ENCODE measurements at places on chromosomes 1 and 21.

DNA sequence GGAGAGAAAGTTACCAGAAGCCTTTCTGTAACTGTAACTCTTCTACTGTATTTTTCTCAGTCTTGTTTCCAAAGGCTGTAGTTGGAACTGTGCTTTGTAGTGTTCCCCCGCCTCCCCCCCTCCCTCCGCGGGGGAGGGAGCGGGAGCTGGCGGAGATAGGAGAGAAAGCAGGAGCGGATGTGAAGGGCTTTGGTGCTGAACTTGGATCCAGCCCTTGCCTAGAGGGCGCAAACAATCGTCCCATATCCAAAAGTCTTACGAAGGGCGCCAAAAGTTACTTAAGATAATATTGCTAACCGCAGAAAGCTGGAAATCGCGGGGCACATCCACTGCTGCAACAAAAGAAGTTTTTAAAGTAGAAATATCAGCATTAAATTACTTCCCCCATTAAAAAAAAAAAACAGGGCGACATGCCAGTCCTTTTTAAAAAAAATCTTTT is 2.4 kb upstream of the NFIA start:
- DNase-seq: no peak

- DNase-seq: no peak
Observed at GRCh38 chr1:153627715-153628626, at the start of gene S100A1. TSS of gene S100A1 (plus strand) at chr1:153628434. CDS start at chr1:153630522, 2,088 bp downstream.

DNA sequence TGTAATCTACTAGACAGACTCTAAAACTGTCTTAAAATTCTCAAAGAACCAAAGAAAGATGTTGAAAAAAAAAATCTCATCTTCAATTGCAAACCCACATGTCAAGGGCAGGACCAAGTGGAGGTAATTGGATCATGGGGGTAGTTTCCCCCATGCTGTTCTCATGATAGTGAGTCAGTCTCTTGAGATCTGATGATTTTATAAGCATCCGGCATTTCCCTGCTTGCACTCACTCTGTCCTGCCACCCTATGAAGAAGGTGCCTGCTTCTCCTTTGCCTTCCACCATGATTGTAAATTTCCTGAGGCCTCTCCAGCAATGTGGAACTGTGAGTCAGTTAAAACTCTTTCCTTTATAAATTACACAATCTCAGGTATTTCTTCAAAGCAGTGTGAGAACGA is 257.0 kb downstream of the HHIPL2 start:
- DNase-seq: no peak

- no peak for DNase-seq
Observed at GRCh38 chr1:3590951-3591865, 20.1 kb downstream of the MEGF6 start.

DNA sequence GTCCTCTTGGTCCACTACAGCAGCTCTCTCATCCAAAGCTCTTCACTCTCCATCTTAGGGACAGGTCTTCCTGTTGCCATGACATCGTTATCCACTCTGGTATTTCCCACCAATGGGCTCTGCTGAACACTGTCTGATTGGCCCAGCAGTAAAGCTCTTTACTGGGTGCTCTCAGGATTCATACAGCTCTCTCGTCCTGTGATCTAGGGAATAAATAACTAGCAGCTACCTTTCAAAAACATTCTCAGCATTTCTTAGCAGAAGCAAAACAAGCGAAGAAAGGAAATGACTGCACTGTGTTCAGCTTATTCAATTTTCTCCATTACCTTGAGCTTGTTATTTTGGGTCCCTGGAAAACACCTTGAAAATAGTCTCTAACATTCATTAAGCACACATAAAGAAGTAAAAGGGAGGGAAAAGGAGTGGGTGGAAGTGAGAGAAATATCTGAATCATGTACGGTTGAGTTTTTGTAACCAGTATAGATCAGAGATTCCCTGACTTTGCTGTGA is 163.4 kb upstream of the SGIP1 start:
- no peak for DNase-seq

DNA sequence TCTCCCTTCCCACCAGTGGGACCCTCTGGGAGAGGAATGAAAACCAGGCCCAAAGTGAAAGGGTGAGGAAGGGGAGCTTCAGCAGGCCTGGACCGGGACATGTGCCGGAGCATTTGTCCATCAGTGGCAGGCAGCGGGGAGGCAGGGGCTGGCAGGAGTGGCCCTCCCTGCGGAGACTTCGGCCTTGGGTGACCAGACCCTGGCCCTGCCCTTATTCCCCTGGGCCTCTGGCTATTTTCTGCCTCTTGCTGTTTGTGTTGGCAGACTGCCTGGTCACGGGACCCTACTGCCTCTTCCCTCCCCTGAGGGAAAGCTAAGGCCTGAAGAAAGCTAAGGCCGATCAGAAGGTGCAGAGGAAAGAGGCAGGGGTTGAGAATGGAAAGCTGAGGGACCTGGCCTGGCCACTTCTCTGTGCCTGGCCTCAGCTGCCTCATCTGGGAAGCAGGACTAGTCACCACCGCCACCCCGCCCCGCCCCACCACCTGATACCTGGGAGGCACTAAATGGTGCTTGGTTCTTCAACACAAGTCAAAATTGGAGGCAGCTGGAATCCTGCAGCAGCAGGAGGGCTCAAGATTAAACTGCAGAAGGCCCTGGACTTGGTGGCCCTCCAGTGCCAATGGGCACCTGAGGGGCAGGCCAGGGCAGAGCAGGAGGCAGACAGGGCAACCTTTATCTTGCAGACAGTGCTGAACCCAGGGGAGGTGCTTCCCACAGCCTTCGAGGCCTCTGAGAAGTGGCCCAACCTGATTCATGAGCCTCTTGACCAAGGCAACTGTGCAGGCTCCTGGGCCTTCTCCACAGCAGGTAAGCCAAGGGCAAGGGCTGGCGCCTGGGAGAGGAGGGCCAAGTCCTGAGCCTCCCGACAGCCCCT is 7.9 kb downstream of the TINAGL1 start:
- DNase-seq: no peak

GRCh38 chr1:17289721-17290120 is 18.3 kb upstream of the PADI4 start:
- DNase-seq: no peak

GRCh38 chr1:238832106-238832505 is 554.3 kb upstream of the CHRM3 start:
- DNase-seq: no peak

- no peak for DNase-seq
Observed at GRCh38 chr1:165565751-165566490, 22.1 kb downstream of the LRRC52 start.

GRCh38 chr1:116151739-116152576 is 40.8 kb downstream of the MAB21L3 start:
- peak; percentile 78 for DNase-seq

DNA sequence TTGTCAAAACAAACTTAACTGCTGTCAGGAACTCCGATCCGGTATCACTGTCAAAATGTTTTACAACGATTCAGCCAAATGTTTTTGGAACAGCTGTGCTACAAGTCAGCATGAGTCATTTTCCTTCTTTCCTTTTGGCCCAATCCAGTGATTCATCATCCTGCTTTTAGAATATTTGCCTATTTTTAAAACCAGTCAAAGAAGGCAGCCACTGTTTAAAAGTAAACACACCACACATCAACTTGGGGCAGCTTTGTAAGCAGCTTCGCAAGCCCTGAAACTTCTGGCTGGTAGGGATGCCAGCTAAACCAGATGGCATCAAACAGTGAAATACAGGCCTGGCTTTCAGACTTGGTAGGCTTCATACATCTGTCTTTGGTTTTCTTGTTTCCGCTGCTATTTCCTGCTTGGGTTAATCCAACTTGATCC is 14.9 kb downstream of the MAP3K7CL start:
- DNase-seq: no peak

- no peak for DNase-seq
Observed at GRCh38 chr1:19210772-19211549, 895 bp upstream of the UBR4 start.

DNA sequence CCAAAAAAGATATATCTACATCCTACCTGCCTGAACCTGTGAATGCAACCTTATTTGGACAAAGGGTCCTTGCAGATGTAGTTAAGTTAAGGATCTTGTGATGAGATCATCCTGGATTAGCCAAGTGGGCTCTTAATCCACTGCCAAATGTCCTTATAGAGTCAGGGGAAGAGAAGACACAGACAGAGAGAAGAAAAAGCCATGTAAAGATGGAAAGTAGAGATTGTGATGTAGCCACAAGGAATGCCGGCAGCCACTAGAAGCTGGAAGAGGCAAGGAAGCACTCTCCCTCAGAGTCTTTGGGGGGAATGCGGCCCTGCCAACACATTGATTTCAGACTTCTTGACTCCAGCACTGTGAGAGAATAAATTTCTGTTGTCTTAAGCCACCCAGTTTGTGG is 16.2 kb downstream of the HSD11B1 start:
- DNase-seq: no peak

- no peak for DNase-seq
Observed at GRCh38 chr1:16999863-17000262, 11.9 kb downstream of the ATP13A2 start.

GRCh38 chr1:221823561-221823960 is 81.7 kb upstream of the DUSP10 start:
- DNase-seq: no peak

GRCh38 chr21:43916691-43917514 is 51.9 kb downstream of the AGPAT3 start:
- DNase-seq: peak; percentile 67

DNA sequence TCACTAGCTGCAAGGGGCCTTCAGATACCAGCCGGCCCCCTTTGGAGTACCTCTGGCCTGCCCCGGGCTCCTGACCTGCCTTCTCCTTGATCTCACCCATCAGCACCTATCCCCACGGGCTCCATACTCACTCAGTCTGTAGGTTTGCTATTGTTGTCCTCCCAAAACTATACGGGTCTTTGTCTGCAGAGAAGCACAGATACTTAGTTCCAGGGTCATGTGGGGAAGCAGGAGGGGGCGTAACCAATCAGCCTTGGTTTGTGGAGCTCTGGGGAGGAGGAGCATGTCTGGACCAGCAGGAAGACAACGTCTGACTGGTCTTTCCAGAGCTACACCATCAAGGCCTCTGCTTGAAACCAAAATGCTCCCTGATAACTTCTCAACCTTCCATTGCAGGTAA is 15.2 kb downstream of the TMEM63A start:
- DNase-seq: no peak

GRCh38 chr1:101820071-101820470 is 176.7 kb downstream of the OLFM3 start:
- DNase-seq: no peak

GRCh38 chr1:161770250-161770649 is 4.1 kb downstream of the ATF6 start:
- no peak for DNase-seq

DNA sequence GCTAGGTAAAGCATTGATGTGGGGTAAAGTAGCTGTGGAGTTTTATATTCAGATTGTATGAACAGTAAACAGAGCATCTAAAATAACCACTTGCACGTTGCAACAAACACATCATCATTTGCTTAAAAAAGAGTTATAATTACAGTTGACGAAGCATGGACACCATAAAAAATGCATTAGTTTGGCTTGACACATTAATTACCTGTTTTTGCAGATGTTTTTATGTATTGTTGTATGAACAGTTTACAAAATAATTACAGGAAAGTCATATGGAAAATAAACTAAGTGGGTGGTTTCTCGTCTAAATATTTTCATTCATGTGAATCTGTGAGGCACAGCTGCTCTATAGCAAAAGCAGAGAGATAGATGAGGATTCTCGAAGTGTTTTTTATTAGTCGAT is 108.3 kb downstream of the RPS6KC1 start:
- no peak for DNase-seq

GRCh38 chr1:162372159-162373071 is 4.2 kb downstream of the SPATA46 start:
- DNase-seq: no peak

GRCh38 chr1:118185084-118185832 is at the start of gene SPAG17:
TSS of gene SPAG17 (minus strand) at chr1:118185228. CDS start at chr1:118185157, 71 bp downstream.
- no peak for DNase-seq

DNA sequence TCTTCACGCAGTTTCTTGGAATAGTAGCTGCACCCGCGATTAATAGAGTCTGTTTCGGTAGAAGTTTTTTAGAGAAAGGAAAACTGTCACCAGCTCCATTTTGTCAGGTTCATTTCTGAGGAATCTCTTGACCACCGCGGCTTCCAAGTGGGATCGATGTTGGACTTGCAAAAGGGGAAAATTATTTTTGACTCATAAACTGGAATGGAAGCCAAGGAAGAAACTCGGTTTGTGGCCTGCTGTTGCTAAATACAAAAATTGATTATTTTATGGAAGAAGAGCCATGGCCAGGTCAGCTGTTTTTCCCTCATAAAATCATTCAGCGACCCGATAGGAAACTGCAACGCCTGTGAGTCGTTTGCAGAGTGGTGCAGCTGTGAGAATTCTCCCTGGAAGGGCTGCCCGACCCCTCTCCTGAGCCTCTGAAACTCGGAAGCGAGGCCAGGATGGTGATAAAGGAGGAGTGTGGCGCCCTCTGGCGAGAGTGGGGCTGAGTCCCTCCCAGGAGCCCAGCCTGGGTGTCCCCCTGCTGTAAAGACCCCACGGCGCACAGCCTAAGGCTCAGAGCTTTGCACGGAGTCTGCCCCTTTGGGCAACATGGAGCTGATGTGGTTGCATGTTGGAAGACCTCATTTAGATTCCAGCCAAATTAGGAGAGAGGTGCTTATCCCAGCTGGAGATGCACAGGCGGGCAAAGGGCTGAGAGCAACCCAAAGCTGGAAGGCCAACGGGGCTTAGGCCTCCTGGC is 83.6 kb upstream of the SLC25A33 start:
- peak; percentile 67 for DNase-seq

DNA sequence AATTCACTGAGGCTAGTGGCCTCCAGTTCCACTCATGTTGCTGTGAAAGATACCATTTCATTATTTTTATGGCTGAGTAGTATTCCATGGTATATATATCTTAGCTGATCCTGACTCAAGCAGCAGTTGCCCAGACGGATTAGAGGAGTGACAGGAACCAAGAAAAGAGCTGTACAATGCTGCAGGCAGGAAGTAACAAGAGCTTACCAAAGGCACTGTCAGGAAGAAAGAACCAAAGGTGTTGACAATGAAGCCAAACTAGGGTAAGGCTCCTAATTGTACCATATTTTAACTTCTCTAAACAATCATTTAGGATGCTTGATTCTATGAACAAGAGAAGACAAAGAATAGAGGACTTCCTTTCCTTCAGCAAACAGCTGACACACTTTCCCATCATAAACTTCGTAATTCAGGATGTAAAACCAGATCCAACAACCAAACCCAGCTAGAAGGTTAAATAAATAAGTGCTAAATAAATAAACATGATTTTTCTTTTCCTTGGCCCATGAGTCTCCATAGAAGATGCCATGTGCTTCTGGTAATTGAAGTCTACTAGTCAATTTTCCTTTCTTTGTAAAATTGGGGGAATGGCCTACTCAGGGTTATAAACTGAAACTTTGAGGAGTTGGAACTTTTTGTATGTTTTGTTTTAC is 248.2 kb upstream of the SGIP1 start:
- no peak for DNase-seq

DNA sequence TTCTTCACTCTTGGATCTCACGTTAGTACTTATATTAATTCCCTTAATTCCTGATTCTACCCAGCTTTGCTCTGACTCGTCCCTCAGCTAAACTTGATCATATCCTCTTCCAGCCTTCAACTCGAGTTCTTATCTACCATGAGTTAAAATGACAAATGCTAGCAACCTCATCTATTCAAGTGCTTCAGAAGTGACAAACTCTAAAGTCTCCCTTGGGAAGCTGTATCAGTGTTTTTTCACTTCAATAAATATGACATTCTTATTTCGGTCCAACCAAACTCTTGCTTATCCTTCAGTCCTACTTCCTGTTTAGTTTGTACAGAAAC is 75.3 kb downstream of the FOXJ3 start:
- DNase-seq: no peak

- no peak for DNase-seq
Observed at GRCh38 chr1:16128338-16128741, 27.5 kb downstream of the EPHA2 start.

- no peak for DNase-seq
Observed at GRCh38 chr1:3590139-3590763, 21.1 kb downstream of the MEGF6 start.

- DNase-seq: no peak
Observed at GRCh38 chr1:45282351-45282750, 44.3 kb upstream of the HPDL start.

Measured in activated naive CD4-positive, alpha-beta T cell treated with anti-CD3 and anti-CD28 coated beads, Interleukin-2, amount 50 U/mL, for 16 hours (primary cell).